ENCODE measurements at places on chromosomes 7 and 10.

GRCh38 chr7:22863156-22863899 lies 40.7 kb upstream of the TOMM7 start:
- DNase-seq = no peak

DNA sequence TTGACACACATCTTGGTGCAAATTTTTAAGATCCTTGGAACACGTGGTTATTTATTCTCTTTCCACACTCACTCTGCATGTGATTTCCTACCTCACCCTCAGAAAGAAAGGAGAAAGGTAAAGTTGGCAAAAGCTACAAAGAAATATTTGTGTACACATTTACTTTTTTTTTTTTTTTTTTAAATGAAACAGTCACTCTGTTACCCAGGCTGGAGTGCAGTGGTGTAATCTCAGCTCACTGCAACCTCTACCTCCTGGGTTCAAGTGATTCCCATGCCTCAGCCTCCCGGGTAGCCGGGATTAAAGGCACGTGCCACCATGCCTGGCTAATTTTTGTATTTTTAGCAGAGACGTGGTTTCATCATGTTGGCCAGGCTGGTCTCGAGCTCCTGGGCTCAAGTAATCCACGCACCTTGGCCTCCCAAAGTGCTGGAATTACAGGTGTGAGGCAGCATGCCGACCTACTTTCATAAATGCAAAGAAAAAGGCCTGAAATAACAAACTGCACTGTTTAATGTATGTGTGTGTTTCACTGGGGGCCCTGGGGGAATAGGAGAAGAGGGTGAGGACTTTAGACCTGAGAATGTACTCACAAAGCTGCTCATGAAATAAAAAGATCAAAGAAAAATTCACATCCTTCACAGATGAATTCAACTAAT lies 71.6 kb upstream of the GRID1 start:
- no peak for DNase-seq

DNA sequence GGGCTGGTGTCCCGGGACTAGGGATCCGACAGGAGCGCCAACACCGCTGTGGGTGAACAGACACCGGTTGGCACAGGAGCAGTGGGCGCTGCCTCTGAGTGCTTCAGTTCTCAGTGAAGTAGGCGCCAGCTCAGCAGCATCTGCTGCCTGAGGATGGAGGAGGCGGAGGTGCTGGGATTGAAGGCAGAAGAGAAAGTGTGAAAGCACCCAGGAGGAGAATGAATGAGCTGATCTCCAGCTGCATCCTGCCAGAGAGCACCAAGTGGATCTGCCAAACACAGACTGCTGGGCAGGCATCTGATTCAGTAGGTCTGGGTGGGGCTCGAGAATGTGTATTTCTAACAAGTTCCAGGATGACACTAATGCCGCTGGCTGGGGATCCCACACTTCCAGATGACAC lies 74.5 kb downstream of the LANCL2 start:
- DNase-seq = no peak

- DNase-seq = no peak
Measured at GRCh38 chr7:44043902-44044301, 600 bp upstream of the DBNL start.

DNA sequence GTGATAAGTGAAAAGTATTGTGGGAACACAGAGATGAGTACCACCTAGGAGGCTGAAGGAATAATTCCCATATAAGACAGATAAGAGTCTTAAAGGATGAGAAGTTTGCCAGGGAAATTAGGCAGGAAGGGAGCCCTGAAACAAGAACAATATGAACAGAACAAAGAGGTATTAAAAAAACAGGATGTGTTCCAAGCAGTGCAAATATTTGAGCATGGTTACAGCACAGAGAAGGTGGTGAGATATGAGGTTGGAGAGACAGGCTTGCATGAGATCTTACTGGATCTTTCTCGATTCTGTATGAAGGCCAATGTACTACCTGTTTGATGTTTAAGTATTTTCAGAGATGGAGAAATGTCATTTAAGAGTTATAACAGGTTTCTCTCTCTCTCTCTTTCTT lies 20.3 kb downstream of the TAC1 start:
- DNase-seq = no peak

DNA sequence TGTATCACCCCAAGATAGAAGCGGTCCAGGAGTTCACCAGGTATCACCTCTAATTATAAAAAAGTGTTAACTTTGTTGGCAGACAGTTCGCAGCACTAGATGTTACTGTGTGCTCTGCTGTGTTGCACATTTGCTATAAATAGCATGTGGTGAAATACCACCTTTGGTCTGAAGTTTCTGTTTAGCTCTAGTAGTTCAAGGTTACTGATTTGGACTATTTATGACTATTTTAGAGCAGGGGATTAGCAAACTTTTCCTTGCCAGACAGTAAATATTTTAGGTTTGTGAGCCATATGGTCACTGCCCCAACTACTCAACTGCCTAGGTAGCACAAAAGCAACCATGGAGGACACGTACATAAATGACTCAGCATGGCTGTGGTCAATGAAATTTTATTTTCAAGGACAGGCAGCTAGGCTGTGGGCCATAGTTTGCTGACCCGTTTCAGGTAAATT lies 16.5 kb downstream of the DENND10 start:
- no peak for DNase-seq

DNA sequence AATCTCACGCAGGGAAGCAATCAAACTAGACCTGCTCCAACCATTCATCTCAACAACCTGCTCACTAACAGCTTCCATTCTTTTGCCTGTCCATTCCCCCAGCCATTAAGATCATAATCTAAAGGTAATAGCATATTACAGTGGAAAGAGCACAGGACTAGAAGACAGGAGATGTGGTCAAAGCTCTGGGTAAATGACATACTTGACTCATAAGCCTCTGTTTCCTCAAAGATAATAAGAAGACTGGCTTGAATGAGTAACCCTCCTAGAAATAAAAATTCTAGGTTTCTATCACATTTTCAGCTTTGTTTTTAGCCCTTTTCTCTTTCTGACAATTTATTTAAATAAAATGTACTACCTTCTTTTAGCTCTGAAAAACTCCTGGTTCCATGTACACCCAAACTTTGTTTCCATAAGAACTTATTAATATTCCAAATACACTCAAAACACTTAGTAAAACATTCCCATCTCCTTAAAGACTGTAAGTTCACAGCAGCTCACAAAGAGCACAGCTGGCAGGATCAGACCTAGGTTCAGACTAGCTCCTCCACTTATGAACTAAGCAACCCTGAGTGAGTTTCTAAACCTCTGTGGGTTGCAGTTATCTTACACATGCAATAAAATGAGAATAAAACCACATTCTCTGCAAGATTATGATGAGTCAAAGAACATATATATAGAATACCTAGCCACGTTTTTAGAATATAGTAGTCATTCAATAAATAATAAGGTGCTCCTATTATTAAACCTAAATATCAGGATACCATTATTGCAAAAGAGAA lies 11.6 kb downstream of the FAM204A start:
- DNase-seq = no peak

DNA sequence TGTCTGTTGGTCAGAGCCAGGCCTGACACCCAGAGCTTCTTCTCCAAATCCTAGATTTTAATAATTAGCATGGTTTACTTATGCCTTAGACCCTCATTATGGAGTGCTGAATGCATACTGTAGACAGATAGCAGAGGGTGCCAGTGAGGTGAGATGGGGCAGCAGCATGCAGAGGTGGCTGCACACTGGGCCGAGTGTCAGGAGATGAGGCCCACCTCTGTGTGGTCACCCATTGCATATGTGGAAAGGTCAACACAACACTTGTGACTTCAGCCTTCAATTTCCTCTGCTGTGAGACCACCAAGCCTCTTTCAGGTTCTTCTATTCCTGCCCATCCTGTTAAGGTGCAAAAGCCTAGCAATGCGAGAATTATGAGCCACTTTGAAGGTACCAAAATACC lies 39.7 kb upstream of the NMT2 start:
- no peak for DNase-seq

DNA sequence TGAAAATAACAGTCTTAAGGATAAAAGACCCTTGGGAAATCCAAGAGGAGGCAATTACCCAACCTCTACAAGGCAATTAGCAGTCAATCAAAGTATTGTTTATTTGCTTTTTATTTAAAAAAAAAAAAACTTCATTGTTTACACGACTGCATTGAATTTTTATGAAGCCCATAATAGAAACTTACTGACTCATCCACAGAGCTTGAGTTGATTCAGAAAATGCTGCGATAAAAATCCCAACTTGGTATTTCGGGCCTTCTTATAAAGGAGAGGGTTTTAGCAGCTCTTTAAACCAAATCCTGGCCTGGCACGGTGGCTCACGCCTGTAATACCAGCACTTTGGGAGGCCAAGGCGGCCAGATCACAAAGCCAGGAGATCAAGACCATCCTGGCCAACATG lies 69.2 kb upstream of the PALS2 start:
- no peak for DNase-seq

DNA sequence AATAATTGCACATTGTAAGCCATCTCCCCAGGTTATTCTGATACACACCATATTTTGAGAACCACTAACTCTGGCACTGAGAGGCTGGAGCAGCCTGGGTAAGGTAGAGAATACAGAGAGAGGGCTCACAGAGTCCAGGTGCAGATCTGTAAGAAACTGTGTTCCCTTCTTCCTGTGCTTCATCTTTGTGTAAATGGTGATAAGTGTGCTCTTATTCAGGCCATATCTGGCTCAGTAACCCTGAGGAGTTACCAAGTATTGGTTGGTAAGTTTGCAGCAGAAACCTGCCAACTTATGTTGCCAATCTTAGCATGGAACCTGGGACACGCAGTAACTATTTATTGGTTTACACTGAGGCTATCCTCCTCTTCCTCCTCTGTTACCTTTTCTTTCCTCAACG lies 16.2 kb upstream of the ICA1 start:
- no peak for DNase-seq

DNA sequence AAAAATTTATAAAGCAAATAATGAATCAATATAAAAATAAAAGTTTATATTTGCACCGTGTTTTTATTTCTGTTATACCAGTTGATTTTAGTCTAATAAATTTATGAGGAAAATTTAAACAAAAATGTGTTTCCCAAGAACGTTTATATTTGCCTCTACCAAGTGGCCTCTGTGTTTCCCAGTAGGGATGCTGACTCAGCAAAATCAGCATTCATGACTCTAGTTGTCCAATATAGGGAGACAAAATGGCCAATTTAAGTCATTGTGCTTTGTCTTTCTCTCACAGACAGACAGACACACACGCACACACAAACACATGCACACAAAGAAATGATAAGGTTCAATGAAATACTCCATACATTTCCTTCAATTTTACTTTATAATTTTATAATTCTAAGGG lies 942.5 kb upstream of the ZWINT start:
- no peak for DNase-seq

DNA sequence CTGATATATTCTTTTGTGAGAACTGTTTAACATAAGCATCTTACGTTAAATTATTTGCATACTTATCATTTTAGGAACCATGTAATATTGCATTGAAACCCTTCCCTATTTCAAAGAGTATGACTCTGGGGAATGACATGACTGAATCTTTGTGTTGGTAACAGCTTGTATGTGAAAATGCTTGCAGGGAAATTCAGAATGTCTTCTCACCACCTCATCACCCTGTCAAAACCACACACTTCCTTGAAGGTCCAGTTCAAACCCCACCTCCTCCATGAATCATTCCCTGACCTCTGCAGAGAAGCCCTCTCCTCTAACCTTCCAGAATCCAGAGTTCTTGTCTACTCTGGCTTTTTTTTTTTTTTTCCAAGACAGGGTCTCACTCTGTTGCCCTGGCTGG lies 26.3 kb upstream of the NKX2-3 start:
- DNase-seq = no peak

DNA sequence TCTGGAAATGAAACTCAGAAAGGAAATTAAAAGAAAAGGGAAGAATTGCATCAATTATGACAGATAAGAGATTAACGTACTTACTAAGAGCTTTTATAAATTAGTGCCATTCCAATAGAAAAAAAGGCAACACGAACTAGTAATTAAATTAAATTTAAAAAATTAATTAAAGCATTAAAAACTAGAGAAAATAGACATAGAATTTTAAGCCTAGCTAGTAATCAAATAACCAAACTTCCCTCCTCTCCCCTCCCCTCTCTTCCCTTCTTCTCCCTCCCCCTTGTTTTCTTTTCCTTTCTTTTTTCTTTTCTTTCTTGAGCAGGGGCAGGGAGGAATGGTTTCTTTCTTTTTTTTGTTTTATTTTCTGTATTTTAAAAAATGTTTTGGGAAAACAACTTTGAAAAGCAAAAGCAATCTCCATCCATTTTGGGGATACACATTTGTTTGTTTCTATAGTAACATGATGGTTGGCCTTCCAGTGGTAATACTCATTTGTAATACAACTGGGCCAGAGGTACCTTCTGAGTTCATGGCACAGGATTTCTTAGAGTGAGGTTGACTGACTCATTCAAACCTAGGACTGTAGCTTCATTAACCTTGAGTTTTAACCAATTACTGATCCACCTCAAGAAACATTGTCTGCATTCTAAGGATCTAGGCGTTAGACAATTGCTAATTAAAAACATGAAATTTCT lies 132.6 kb downstream of the ST7 start:
- no peak for DNase-seq

GRCh38 chr7:103521937-103522336 lies 75.9 kb upstream of the SLC26A5 start:
- no peak for DNase-seq

GRCh38 chr7:104185346-104185745 lies 22.5 kb downstream of the ORC5 start:
- DNase-seq = no peak

All from SJSA1 (cell line).